ENCODE measurements at places on chromosomes 7 and 10.

- no peak for DNase-seq
Observed at GRCh38 chr10:69965086-69965485, 87.6 kb upstream of the MACROH2A2 start.

DNA sequence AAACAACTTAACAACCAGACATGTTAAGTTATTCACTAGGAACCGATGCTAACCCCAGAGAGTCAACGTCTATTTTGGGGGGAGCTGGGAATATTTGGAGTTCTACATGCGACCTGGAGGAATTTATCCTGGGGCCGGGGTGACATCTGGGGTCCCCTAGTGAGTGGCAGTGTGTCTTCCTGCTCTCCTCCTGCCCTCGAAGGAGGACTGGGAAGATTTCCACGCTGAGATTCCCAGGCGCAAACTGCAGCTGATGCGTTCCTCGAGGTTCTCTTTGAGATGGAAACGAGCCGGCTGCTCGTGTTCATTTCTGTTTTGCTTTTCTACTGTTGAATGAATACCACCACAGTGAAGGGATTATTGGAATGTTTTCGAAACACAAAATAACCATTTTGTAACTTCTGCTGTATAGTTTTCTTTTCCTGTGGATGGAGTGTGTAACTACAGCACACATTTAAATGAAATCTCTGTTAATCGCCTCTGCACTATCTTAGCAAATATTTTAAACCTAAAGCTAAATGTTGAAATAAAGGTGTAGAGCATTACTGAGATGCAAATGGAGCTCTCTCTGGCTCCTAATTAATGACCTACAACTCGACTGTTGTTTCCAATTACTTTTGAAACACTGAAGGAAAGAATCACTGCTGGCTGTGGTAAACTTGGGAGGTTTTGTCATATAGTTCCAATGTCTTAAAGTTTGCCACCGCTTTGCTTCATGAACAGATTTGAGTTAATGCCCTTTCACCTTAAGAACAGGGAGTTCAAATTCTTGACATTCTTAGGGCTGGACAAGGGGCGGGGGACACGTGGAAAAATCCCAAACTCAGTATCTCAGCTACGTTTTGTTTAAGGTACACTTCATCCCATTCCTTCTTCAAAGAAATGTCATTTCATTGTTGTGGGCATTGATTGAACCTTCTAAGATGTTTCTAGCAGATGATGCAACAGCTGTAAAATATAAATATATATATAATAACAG is 21.1 kb downstream of the GATA3 start:
- DNase-seq = no peak

GRCh38 chr7:128266883-128267594 is 26.0 kb downstream of the LEP start:
- no peak for DNase-seq

DNA sequence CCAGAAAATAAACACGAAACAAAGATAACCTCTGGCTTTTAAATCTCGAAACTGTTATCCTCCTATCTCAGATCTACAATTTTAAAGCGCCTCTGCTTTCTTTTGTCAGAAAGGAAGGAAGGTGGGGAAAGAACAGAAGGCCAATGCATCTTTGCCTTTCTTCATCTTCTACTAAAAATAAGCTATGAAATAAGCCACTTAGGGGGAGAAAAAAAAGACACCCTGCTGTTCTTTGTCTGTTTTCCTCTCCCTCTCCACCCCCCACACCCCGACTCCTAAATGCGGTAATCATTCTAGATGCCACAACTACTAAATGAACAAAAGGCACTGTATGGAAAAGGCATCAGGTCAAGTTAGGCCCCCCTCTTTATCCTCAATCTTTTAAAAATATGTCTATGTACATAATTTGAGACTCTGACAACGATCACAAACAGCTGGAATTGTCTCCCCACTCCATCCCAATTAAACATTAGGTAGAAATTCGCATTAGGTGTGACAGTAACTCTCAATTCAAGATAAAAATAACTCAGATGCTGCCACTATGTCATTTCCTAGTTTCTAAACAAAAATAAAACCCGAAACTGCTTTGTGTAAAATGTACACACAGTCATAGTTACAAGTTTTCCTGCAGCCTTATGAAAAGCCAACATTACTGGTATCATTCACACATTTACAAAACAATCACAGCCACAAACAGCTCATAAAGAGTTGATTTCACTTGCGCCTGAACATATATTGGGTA is 2.4 kb downstream of the UBE2H start:
- DNase-seq = no peak

DNA sequence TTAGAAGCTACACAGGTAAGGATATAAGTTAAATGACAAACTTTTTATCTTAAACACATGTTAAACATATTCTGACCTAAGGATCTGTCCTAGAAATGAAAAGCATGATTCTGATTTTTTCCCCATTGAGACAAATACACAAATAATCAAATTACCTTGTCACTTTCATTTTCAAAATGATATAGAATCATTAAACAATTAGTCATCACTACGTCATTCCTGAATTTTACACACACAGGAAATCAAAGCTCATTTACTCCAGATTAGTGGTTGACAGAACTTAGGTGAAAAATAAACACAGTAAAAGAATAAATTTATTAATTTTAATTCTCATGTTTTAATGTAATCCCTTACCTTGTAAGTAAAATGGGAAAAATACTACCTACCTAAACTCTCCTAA is 89.0 kb downstream of the AASS start:
- no peak for DNase-seq

- DNase-seq = no peak
Observed at GRCh38 chr7:25054819-25055519, 70.1 kb downstream of the CYCS start.

DNA sequence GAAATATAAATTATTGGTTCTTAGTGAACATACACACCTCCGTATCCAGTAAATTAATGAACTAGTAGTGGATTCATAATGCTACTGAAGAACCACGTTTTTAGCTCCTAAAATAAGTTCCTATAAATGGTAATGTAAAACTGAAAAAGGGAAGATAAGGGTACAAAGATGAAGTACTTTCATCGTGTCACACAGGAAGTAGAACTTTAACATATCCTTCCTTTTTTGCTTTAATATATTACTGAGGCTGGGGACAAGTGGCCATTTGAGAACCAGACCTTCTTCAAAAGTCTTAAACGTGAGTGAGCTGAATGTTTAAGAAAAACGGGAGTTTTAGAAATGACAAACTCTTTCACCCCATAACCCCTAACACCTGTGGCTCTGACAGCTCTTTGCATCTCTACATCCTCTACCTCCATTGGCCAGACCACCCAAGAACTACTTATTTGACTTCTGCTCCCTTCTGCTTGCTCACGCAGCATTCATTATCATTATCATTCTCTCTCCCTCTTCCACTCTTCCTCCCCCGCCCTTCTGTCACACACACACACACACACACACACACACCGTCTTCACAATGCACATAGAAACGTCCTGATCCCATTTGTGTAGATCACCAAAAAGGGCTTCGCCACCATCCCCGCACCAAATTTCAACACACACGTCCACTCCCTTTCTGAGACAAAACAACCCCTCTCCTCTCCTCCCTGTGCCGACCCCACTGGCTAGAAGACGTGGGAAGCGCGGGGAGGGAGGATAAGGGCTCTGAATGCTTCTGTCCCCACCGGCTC is 677 bp downstream of the SKAP2 start:
- DNase-seq = no peak

DNA sequence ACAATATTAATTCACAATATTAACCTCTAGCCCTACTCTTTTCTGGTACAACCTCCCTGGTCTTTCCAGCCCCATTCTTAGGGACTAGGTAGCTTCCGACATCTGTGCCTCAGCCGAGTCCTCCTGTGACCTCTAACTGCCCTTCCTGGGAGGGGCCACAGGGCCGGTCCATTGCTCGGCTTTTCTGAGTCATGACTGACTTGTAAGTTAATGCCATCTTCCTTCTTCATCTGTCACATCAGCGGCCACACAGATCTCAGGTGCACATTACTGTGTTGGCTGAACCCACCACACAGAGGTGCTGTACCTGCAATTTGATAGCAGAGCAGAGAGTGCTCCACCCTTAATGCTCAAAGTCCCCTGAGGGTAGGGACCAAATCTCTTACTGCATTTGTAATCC is 4.1 kb upstream of the CPA4 start:
- no peak for DNase-seq

DNA sequence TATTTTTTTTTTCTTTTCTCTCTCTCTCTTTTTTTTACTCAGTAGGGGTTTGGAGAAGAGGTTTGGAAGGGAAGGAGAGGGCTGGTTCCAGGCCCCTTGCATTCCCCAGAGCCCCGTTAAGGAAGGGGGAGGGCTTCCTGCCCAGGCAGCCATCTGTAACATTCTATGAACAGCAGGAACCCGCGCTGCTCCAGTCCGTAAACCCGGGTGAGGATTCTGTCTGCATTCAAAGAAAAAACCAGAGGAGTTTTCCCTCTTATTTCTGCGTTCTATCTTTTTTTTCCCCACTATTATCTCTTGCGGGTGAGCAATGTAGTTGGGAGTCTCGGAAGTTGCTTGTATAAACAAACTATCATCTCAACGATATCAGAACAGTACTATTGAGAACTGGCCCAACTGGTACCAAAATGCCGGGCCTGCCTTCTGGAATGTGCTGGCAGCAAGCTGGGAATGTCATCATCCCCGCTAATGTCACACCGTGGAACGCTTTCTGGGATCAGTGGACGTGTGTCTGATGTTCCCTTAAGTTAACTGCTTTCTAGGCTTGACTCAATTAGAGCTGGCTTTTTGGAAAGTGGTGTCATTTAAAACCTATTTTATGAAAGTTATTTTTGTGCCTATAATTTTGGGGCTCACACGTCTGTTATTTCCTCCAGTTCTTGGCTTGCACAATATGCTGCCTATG is 153.1 kb upstream of the MEOX2 start:
- no peak for DNase-seq

GRCh38 chr7:43639858-43640491 is 57.1 kb downstream of the STK17A start:
- no peak for DNase-seq

GRCh38 chr7:134477954-134478353 is 19.1 kb upstream of the AKR1B1 start:
- DNase-seq = no peak

- DNase-seq = no peak
Observed at GRCh38 chr7:121392277-121393004, 3.7 kb downstream of the FAM3C start.

DNA sequence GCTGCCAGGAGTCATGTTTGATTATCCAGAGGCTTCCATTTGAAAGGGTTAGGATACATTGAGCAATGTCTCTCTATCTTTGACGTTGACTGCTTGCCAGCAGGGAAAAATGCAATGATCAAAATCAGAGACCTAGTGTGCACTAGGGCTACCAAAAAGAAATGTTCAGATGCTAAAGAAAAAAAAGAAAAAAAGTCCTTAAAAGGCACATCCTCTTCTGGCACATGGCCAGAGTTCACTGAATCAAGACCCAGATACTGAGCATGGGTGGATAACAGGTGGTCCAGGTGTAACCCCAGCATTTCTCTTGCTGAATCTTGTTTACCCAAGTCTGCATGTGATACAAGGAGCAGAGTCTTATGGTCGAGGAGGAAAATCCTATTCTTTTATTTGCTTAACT is 899.3 kb downstream of the SORCS3 start:
- no peak for DNase-seq

- DNase-seq = no peak
Observed at GRCh38 chr10:95336702-95337101, 45.9 kb upstream of the PDLIM1 start.

DNA sequence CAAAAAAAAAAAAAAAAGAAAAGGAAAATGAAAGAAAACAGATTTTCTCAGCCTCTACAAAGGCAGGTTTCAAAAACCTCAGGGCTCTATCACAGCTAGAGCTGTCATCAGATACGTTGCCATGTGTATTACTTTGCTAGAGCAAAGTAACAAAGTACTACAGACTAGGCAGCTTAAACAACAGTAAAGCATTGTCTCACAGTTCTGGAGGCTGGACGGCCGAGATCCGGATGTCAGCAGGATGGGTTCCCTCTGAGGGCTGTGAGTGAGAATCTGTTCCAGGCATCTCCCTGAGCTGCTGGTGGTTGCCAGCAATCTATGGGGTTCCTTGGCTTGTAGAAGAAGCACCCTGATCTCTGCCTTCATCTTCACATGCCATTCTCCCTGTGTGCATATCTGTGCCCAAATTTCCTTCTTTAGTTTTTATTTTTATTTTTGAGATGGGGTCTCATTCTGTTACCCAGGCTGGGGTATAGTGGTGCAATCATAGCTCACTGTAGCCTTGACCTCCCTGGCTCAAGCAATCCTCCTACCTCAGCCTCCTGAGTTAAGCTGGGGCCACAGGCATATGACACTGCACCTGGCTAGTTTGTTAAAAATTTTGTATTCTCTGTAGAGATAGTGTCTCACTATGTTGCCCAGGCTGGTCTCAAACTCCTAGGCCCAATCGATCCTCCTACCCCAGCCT is 48.9 kb upstream of the KDM7A start:
- no peak for DNase-seq

DNA sequence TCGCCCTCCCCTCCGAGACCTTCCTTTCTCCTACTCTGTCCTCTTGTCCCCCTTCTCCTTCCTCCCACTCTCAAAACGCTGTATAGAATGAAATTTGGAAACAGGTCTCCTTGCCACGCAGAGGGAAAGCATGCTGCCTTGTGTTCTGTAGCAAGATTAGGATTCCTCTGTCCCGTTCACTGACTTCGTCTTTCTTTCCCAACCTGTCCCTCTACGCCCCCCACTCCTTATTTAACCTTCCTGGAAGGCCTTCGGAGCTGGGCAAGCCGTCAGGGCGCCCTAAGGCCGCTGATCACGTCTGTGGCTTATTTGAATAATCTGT is 1.3 kb downstream of the HOXA9 start:
- no peak for DNase-seq

DNA sequence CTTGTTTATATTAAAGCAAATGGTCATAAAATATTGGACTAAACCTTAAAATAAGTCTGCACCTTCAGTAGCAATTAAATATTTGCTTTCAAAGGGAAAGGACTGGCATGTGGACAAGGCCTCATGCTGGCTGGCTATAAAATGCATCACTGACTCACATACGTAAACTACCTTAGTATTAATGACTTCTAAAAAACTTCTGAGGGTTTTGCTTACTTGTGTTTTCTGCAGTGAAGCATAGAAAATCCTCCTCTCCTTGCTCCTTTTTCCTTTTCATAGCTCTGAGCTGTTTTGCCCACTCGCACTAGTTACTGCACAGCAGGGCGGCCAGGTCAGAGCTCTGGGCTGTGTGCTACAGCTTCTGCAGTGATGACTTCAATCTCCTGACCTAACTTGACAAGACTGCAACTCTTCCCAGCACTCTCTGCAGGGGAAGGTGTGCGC is 82.3 kb downstream of the CUL2 start:
- DNase-seq = no peak
